Stimulated activated CD4-positive, alpha-beta T cell treated with anti-CD3 and anti-CD28 coated beads, Interleukin-1b, Interleukin-23, amount 100 ng/mL, for 1 hour (primary cell): ENCODE measurements at places on chromosomes 3 and 15.

GRCh38 chr3:172069478-172069877, 30.1 kb downstream of the FNDC3B start:
- no peak for DNase-seq

- no peak for DNase-seq
Measured at GRCh38 chr15:62782071-62782841, 260.3 kb upstream of the TPM1 start.

GRCh38 chr3:42678447-42678846, 6.9 kb upstream of the KLHL40 start:
- no peak for DNase-seq

DNA sequence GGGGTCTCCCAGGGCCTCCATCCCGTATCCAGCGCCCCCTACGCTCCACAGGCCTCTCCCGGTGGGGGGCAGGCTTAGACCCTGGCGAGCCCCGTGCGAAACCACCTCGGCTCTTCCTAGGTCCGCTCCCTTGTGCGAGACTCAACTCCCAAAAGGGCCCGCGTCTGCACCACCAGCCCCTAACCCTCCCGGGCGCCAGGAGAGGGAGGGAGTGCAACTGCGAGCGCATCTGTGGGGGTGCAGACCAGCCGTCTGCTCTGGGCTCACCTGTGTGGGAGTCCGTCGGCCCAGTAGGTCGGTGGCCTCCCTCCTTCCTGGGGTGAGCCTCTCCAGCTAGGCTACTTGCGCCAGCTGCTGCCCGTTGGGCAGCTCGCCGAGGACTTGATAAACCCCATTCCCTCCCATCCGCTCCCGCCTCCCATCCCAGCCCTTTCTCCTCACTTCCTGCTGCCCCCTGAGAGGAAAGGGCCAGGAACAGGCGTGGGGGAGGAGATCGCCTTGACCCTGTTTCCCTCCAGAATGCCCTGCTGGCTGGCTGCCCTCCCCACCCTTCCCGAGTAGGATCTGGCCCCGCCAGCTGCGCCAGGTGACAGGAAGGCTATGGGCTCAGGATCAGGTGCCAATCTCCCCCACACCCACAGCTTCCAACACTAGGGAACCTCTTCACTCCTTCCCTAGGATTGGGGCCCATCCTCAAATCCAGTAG, at the start of gene HYAL2:
Gene HYAL2, minus strand, starts transcription at position 360 of the 706 bp plus-strand sequence. CDS start 2,256 bp downstream, outside the sequence.
- no peak for DNase-seq

DNA sequence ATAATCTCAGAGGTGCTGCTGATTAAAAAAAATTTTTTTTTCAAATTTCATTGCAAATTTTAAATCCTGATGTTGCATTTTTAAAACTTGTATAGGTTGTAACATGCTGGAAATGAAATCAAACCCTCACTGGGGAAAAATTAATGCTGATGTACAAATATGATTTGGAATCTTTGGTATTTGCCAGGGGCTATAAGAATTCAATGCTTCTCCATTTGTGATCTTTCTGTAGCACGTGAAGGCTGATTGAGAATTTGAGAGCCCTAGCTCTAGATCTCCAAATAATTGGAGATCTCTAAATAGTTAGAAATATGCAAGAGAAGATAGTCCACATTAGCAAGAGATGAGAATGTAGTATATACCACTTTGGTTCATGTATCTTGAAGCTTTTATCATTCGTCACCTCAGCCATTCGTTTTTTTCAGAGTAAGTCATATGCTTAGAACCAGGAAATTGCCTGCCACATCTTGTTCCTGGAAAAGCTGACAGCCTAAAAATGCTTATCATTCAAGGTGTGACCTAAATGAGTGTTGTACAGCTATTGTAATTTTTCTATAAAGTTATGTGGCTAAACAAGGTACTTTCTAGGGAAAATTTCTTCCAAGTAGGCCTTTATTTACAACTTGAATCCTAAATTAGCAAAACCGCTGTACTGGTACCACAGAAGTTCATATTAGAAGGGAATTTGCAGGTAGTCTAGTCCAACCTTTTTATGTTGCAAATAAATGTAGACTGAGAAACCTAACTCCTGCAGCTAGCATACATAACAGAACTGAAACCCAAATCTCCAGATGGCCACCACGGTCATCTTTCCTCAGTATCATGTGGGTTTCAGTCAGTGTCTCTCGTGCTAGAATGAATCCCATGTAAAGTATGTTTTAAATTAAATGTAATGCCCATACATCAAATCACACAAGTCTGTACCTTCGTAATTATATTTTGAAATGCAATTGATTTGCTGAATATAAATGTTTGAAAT, 48.5 kb downstream of the FNDC3B start:
- no peak for DNase-seq

DNA sequence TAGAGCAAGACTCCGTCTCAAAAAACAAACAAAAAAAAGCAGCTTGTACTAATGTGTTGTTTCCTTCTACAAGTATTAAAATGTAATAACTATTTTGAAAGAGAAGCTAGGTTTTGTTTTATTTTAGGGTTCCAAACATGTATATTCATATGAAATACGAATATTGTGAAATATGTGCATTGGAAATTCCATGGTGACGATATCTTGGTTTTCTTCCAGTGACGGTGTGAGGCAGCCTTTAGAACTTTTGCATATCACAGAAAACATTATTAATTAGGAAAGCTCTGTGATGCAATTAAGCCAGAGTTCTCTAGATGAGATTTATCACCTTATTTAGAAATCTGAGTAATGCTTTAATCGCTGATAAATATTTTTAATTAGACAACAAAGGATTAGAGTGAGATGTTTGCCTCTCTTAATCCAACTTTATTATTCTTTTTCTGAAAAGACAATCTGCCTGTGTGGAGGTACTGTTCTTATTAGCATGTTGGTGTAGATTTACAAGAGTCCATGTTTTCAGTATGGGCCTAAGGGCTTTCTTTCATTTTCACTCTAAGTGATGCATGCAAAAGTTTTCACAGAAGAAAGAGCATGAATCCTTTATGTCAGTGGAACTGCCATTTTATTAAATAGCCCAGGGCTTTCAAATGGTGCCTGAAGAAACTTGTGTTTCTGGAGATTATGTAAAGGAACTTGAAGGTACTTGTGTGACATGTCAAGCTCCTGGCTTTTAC, 37.7 kb upstream of the SAMMSON start:
- DNase-seq: no peak

DNA sequence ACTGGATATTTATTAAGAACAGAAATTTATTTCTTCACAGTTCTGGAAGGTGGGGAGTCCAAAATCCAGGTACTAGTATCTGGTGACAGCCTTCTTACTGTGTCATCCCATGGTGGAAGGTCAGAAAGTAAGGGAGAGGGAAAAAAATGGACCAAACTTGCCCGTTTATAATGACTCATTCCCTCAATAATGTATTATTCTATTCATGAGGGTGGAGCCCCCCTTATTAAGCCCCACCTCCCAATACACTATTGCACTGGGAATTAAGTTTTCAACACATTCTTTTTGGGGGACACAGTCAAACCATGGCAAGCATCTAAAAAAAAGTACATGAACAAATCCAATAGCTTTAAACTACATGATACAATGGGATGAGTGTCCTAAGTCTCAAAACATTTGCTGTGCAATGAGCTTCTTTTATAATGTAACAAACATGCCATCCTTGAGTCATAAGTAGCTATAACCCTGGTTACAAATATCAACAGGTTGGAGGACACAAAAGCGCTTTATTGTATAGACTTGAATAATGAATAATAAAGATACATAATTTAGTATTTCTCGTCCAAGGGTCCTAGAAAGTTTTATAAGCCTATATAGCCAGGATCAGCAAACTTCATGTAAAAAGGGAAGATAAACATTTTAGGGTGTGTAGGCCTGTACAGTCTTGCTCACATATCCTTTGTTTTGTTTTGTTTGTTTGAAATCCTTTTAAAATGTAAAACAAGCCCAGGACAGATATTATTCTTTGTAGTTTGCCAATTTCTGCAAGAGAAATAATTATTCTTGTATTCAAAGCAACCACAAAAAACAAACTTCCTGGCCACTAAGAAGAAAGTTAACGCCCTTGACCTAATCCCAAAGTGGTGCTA, 160.6 kb upstream of the RAP2B start:
- DNase-seq: no peak

DNA sequence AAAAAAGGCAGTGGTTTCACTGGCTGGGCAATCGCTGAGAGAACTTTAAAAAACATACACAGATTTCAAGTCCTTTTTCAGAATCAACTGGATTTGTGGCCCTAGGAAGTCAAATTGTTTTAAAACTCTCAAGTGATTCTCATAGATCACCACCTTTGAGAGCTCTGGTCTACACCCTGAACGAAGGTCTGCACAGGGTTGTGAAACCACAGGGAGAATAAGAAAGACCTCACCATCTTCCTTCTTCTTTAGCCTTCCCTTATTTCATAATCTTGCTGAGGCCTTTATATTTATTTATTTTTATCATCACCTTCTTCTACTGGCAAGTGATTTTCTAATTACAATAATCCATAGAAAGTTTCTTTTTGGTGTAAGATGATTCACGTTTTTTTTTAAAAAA, 58.1 kb downstream of the FOXP1 start:
- DNase-seq: no peak

GRCh38 chr3:187931101-187931500, 185.8 kb upstream of the BCL6 start:
- DNase-seq: no peak

DNA sequence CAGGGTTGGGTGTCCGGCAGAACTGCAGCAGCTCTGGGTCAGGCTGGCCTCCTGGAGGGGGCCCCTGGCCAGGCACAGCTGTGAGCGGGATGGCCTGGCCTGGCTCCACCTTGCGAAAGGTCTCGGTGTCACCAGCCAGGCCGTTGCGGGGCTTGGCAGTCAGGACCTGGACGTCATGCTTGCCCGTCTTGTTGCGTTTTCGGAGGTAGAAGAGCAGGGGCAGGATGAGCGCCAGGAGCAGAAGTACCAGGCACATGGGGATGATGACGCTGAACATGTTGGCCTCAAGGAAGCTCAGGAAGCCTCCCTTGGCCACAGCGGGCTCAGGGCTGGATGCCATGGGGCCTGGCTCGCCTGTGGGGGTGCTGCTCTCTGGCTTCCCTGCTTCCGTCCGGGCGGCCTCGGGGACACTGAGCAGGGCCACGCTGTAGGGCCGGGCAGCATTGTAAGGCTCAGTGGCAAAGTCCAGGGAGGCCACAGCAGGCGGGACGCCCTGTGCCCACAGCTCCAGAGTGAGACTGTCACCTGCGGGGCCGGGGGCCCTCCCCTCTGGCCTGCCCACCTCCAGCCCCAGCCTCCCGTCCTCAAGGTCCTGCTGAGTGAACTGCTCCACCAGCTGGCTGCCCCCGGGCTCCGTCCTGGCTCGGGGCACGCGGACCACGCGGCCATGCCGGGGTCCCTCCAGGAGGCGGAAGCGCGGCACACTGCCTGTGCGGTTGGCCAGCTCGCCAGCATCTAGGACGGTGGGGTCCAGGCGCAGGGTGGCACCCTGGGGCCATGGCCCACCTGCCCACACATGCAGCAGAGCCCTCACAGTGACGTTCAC, 28.1 kb downstream of the SNX33 start:
- DNase-seq: no peak

DNA sequence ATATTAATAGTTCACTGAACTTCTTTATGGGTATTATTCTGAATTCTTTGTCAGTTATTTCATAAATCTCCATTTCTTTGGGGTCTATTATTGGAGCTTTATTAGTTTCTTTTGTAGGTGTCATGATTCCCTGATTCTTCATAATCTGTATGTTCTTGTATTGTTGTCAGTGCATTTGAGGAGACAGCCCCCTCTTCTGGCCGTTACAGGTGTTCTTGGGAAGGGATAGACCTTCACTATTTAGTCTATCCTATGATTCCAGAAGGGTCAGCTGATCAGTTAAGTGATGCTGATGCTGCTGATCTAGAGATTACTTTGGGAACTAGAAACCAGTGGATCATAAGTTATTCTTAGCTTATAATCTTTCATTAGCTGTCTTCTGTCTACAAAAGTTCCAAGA, 34.9 kb downstream of the TMEM39A start:
- DNase-seq: no peak

DNA sequence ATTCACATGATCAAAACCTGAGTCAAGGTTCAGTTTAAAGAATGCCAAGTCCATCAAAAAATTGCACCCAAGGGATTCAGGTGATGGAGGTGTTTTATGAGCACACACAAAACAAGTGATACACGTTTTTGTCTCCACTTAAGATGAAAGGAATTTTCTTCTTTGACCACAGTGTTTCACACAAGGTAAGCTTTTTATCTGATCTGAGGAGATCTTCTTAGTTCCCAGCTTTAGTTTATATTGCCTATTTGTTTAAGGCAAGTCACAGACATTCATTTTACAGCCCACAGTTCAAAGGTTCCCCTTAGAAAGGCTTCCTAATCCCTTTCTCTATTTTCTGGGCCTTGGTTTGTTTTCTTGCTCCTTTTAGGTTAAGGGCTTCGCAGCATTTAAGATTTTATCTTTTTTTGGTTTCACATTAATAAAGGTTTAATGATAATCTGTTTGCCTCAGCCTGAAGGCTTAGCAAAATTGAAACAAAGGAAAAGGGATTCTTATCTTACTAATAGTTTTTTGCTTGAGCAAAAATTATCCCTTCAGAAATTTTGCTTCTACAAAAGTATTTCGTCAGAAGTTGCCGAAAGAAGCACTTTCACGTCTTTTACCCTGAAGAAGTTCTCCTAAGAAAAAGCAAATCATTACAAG, 420.5 kb upstream of the NAALADL2 start:
- DNase-seq: no peak

DNA sequence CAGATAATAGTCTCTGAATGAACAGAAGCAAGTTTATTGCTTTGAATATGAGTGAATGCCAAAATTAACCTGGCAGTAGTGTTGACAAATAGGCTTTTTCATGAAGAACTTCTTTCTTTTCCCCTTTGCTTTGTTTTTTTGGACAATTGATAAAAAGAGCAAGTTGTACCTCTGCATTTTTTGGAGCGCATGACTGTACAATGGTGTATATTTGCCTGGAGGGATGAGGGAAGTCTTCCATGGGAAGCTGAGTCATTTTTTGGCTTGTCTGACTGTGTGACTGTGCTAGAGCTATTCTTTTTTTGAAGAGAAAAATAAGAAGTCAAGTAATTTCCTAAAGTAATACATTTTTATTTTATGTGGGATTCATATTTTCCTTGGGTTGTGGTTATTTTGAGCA, 186.9 kb downstream of the KLHL25 start:
- DNase-seq: no peak
